Stimulated activated CD4-positive, alpha-beta T cell treated with anti-CD3 and anti-CD28 coated beads, Interleukin-1b, Interleukin-23, amount 100 ng/mL, for 1 hour (primary cell): ENCODE measurements at places on chromosomes 4 and X.

- DNase-seq: peak; percentile 50
Observed at GRCh38 chr4:128863312-128864075, 54.0 kb downstream of the JADE1 start.

DNA sequence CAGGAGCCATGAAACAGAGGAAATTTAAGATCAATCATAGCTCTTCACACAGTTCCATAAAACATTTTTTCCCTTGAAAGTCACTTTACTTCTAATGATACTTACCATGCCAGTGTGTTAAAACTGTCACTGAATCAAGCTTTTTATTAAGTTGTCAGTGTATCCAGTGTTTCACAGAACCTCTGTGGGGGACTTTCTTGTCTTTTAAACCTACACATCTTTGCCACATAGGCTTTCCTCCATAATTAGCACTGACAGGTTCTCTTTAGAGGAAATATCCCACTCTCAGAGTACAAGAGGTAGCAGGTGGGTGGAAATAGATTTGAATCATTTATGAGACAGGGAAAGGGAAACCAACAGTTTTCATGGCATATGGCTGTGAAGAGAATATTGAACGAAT, 25.8 kb upstream of the DYNLT3 start:
- no peak for DNase-seq

DNA sequence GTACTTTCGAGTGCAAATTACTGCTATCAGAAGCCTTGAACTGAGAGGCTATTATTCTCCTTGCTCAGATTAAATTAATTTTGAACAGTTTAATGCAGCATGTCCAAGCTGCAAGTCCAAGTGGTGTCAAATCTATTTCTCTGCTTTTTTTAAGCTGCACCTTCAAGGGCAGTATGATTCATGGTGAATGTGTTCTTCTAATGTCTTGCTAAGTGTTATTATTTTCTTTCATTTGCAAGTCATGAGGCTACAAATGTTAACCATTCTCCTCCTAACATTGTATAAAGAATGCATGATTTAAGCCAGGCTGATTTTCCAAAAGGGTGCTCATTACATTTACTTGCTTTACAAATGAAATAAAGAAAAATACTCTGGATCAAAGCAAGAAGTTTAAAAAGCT, 200.4 kb downstream of the TEX13C start:
- no peak for DNase-seq

DNA sequence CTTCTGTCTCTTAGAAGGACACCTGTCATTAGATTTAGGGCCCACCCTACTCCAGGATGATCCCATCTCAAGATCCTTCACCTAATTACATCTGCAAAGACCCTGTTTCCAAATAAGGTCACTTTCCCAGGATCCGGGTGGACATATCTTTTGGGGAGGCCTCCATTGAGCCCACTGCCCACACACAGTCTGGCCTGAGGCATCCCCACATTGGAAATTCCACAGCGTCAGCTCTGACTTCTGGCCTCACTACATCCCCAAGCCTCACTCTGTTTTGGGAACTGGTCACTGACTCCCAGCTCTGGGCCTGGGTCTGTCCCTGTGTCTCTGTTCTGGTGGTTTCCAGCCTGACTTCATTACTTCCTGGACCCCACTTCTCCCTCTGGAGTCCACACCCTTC, 285.5 kb downstream of the CRLF2 start:
- no peak for DNase-seq

DNA sequence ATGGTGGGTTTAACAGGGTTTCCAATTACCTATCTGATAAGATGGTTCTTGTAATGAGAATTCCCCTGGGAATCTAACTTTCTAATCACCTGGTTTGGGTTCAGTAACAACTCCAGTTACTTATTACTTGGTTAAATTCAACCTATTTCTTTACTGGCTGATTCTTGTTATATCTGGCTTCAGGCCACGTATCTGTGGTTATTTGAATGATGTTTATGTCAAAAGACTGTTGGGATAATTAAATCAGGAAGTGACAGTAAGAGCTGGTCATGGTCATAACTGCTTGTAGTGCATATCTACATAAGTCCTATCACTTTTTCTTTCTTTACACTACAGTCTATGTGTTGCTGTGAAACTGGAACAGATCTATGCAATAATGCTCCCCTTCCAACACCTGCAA, 108.1 kb downstream of the MID1 start:
- DNase-seq: no peak

GRCh38 chr4:184402239-184402638, 72.1 kb downstream of the IRF2 start:
- no peak for DNase-seq

DNA sequence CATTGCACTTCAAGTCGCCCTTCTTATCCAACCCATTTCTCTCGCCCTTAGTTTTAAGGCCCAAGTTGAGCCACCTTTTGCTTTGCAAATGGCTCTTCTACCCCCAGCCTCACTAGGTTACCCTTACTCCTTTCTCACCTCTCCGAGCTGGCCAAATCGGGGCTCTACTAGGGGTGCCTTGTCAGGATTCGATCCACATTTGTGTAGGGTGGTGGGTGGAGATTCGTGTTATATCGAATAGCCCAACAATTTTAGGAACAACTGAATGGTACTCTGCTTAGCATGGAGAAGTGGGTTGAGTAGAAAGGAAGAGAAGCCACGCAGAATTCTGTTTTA, 3.5 kb downstream of the SLIT2 start:
- DNase-seq: no peak

- DNase-seq: peak; percentile 35
Observed at GRCh38 chr4:56301181-56301996, 85.9 kb downstream of the AASDH start.

DNA sequence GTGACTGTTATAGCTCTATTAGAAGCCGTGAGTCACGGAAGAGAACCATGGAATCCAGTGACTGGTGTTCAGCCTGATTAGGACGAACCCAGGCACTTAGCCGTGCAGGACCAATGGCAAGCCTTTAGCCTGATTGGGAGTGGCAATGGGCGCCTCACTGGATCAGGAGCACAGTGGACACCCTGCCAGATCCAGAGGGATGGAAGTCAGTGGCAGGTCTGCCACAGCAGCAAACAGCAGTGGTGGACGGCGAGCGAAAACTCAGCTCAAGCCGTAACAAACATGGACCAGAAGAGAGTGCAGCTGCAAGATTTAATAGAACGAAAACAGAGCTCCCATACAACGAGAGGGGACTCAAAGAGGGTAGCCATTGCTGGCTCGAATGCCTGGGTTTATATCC, 1326.5 kb downstream of the ADGRL3 start:
- DNase-seq: no peak

DNA sequence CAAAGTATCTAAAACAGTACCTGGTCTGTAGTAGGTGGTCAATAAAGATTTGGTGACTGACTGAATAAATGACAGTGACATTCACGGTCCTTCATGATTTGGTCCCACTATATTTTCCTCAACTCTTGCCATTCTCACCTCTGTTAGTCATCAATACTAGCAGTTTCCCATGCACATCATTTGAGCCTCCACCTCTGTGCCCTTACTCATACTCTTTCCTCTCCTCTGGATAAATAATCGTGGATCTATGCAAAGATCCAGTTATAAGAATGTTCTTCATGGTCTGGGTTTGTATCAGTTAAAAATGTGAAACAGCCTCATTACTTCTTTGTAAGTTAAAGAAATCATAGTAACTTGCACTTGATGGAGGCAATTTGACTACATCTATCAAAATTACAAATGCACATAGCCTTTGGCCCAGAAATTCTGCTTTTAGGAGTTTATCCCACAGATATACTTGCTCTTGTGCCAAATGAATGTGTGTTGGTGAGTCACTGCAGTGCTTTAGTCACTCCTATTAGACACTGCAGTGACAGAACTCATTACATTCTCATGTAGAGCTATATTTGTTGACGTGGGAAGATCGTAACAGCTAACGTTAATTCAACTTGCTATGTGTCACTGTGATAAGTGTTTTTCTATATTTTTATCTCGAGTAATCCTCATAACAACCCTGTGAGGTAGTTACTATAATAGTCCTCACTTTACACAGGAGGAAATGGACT, 121.9 kb upstream of the SMIM10 start:
- no peak for DNase-seq

DNA sequence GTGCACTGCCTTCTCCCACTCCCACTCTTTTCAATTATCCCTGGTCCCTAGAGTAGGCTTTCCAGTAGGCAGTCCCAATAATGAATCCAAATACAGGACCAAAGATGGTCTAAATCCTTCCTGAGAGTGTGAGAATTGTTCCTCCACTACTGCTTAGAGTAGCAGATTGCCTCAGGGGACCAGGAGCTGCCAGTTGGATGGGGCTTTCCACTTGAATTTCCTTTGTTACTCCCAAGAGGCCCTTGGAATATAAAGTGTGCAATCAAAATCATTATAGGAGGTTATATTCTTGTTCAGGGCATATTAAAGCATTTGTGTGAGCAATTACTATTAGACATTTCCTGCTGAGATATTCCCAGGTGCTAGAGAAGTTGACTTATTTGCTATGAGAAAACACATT, 156.6 kb upstream of the TLL1 start:
- no peak for DNase-seq

GRCh38 chr4:71360844-71361243, 22.0 kb downstream of the SLC4A4 start:
- no peak for DNase-seq

DNA sequence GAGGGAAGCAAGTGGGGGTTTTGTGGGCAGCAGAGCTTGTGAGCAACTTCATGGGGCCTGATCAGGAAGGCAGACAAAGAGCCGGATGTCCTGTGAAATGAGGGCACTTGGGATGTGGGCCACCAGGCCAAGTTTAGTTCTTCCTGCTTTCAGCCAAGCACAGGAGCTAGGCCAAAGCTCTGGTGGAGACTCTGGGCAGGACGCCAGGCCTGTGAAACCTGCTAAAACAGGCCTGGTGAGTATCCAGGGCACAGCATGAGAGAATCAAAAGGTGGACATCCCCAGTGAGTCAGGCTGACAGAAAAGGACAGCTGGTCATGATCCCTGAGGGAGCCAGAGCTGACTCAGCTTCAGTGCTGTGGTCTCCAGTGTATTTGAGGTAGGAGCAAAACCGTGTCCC, 95.7 kb downstream of the NPNT start:
- DNase-seq: no peak

- DNase-seq: no peak
Observed at GRCh38 chr4:165656829-165657490, 216.1 kb upstream of the TLL1 start.

DNA sequence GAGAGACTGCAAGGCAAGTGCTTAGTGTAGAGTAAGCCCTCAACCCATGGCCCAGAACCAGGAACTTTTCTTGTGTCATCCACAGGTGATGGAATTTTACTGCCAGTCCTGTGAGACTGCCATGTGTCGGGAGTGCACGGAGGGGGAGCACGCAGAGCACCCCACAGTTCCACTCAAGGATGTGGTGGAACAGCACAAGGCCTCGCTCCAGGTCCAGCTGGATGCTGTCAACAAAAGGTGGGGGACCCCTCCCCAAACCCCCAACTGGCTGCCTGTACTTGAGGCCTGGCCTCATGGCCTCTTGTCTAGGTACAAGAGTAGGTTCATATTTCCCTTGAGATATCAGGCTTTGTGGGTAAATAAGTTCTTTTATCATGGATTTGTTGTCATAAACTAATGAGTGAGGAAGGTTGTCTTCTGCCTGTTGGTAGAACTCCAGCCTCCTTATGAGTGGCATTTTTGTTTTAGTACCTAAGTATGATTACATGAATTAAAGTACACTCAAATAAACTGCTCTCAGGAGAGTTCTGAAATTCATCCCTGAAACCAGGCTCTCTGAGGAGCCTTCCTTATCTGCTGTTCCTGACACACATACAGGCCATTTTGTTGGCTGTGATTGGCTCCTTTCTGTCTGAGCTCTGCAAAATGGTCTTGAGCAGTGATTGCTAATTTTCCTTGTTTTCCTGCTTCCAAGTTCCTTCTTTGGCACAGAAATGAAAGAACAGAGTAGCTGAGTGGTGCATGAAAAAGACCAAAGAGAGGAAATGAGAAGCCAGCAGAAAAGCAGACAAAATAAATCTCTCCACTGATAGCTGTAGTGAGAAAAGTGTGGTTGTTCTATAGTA, 51.4 kb upstream of the MND1 start:
- DNase-seq: no peak

- DNase-seq: no peak
Observed at GRCh38 chr4:120003193-120003592, 63.5 kb downstream of the MAD2L1 start.
